ENCODE measurements at places on chromosomes 7 and 10. TPM values are rescaled to one million over a fixed set of nuclear protein-coding genes. Genes with fewer than 3 reads are reported as not detected.

GRCh38 chr7:95469187-95469586, 16.6 kb upstream of the ASB4 start:
- no peaks in the 10 kb centered on the region for H3K27me3 ChIP-seq
- H3K36me3 ChIP-seq = no peaks in the 10 kb centered on the region
- no peak overlapping the region for H3K27ac ChIP-seq
- no peak overlapping the region for H3K4me3 ChIP-seq

The ACSM6 gene
- polyA plus RNA-seq = not detected

DNA sequence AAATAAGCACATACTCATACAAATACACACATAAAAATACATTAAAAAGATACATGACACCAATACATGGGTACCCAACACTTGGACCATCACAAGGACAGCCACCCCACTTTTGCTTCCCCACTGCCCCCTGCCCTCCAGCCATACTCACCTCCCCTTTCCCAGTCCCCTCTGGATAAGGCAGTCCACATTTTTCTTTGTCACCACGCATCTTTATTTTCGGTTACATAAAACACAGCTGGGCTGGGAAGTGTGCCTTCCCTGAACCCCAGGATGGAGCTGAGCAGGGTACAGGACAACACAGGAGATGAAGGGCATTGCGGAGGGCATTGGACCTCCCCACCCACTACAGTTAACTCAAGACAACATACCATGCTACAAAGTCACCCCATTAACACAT, 1.1 kb upstream of the HOXA3 start:
- H3K27me3 ChIP-seq = peaks cover 64% of the 10 kb centered on the region
- H3K27ac ChIP-seq = peak overlapping the region; percentile 8

The TRPV6 gene
- not detected for polyA plus RNA-seq

- H3K27me3 ChIP-seq = no peaks in the 10 kb centered on the region
- H3K4me1 ChIP-seq = no peaks in the 10 kb centered on the region
- no peak overlapping the region for H3K4me3 ChIP-seq
- DNase-seq = no peak
- H3K36me3 ChIP-seq = no peaks in the 10 kb centered on the region
Observed at GRCh38 chr10:34732926-34733325, 82.2 kb downstream of the PARD3 start.

DNA sequence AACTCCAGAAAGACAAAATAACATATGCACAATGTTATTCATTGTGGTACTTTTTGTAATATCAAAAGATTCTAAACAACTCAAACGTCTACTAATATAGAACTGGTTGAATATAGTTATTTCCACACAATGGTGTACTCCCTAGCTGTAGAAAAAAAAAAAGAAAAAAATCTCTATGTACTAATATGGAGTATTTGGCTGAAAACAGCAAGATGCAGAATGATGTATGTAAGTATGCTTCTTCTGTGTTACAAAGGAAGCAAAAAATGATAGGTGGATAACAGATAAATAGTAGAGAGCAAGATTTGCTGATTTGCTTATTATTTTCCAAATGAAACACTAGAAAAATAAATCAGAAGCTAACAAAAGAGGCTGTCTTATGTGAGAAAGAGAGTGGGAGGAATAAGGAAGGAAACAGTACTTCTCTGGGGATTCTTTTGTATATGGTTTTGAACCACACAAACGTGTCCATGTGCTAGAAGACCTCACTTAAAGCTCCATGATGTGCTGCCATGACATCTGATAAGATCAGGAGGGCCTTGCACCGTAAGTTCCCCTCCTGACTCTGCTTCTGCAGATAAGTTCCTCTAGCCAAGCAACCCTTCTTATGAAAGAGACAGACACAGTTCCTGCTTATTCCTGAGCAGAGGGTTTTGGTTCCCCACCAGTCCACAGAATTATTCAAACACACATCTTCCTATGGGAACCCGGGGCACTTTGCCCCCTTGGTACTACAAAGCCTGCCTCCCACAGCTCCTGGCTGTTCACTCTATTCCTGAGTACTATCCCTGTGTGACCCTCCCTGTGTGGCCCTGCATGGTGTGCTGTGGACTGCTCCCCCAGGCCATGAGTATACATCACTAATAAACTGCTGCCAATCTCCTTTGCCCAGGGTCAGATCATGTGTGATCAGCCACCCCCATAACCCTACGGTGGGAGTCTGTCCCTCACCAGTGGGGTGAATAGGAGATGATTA, 159.1 kb downstream of the CCDC71L start:
- H3K4me3 ChIP-seq = no peak overlapping the region
- peaks cover 6% of the 10 kb centered on the region for H3K27me3 ChIP-seq
- no peaks in the 10 kb centered on the region for H3K36me3 ChIP-seq
- no peak overlapping the region for H3K27ac ChIP-seq

- no peak for DNase-seq
- H3K36me3 ChIP-seq = no peaks in the 10 kb centered on the region
- H3K4me3 ChIP-seq = no peak overlapping the region
- H3K27ac ChIP-seq = no peak overlapping the region
- no peaks in the 10 kb centered on the region for H3K4me1 ChIP-seq
Observed at GRCh38 chr10:28768227-28768626, 90.9 kb downstream of the BAMBI start.

GRCh38 chr7:25855854-25856782, 295.9 kb upstream of the NFE2L3 start:
- H3K4me3 ChIP-seq = no peak overlapping the region
- H3K36me3 ChIP-seq = peaks cover 17% of the 10 kb centered on the region
- peaks cover 22% of the 10 kb centered on the region for H3K27me3 ChIP-seq
- no peak overlapping the region for H3K27ac ChIP-seq

- H3K27me3 ChIP-seq = no peaks in the 10 kb centered on the region
- no peak overlapping the region for H3K4me3 ChIP-seq
- DNase-seq = no peak
- H3K4me1 ChIP-seq = no peaks in the 10 kb centered on the region
- no peaks in the 10 kb centered on the region for H3K36me3 ChIP-seq
- no peak overlapping the region for H3K27ac ChIP-seq
Observed at GRCh38 chr7:51242007-51242691, 74.5 kb downstream of the COBL start.

- H3K27me3 ChIP-seq = no peaks in the 10 kb centered on the region
- DNase-seq = no peak
- no peak overlapping the region for H3K4me3 ChIP-seq
- H3K27ac ChIP-seq = no peak overlapping the region
- peaks cover 8% of the 10 kb centered on the region for H3K36me3 ChIP-seq
- no peaks in the 10 kb centered on the region for H3K4me1 ChIP-seq
Observed at GRCh38 chr10:36067748-36068147, 425.7 kb upstream of the FZD8 start.

GRCh38 chr10:23294638-23295247, 49.9 kb downstream of the C10orf67 start:
- H3K27ac ChIP-seq = no peak overlapping the region
- no peaks in the 10 kb centered on the region for H3K36me3 ChIP-seq
- H3K4me3 ChIP-seq = no peak overlapping the region
- DNase-seq = no peak
- no peaks in the 10 kb centered on the region for H3K4me1 ChIP-seq

The FEZF1 gene
- not detected for polyA plus RNA-seq

DNA sequence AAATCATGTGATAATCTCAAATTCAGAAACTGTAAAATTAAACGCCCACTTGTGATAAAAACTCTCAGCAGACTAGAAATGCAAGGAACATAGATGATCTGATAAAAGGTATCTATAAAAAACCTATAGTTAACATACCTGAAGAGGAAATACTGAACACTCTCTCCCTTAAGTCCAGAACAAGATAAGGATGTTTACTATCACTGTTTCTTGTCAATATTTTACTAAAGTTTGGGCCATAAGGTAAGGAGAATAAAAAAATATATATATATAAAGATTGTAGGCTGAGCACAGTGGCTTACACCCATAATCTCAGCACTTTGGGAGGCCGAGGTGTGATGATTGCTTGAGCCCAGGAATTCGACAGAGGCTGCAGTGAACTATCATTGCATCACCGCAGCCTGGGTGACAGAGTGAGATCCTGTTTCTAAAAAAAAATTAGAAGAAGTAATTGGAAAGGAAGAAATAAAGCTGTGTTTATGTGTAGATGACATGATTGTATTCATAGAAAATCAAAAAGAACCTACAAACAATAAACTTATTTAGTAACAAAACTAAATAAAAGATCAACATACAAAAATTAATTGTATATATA, 28.4 kb downstream of the MPLKIP start:
- H3K4me3 ChIP-seq = no peak overlapping the region
- H3K27me3 ChIP-seq = no peaks in the 10 kb centered on the region
- no peaks in the 10 kb centered on the region for H3K36me3 ChIP-seq
- H3K27ac ChIP-seq = no peak overlapping the region

The MCM10 gene
- polyA plus RNA-seq = not detected

The AZGP1 gene
- polyA plus RNA-seq = not detected

The LRRC17 gene
- 0.40 TPM for polyA plus RNA-seq

- peaks cover 71% of the 10 kb centered on the region for H3K4me1 ChIP-seq
- H3K27me3 ChIP-seq = no peaks in the 10 kb centered on the region
- no peak overlapping the region for H3K4me3 ChIP-seq
- no peak for DNase-seq
- peak overlapping the region; percentile 83 for H3K27ac ChIP-seq
Observed at GRCh38 chr10:96642530-96642929, 55.7 kb upstream of the TM9SF3 start.

- no peak for DNase-seq
- no peak overlapping the region for H3K4me3 ChIP-seq
- no peaks in the 10 kb centered on the region for H3K36me3 ChIP-seq
- peaks cover 20% of the 10 kb centered on the region for H3K4me1 ChIP-seq
- H3K27me3 ChIP-seq = no peaks in the 10 kb centered on the region
Observed at GRCh38 chr7:77282897-77283296, 83.3 kb upstream of the FGL2 start.

The C1QL3 gene
- polyA plus RNA-seq = not detected

The MYL10 gene
- not detected for polyA plus RNA-seq

DNA sequence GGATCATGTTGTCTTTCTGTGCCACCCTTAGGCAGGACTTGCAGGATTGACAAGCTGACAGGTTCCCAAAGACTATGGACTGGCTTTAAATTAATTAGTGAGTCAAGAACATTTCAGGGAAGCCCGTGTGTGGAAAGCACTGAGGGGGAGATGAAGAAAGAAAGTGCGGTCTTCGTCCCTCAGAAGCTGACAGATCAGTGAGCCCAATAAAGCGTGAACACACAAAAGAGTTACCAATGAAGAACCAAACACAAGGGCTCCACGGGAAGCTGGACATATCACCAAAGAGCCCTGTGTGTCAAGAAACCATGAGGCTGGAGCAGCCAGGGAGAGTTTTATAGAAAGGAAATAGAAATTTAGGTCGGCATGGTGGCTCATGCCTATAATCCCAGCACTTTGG, 725.8 kb downstream of the PARD3 start:
- no peaks in the 10 kb centered on the region for H3K27me3 ChIP-seq
- H3K4me1 ChIP-seq = no peaks in the 10 kb centered on the region
- no peak overlapping the region for H3K4me3 ChIP-seq
- no peaks in the 10 kb centered on the region for H3K36me3 ChIP-seq
- no peak for DNase-seq

GRCh38 chr10:68362590-68362989, 29.9 kb upstream of the PBLD start:
- no peaks in the 10 kb centered on the region for H3K36me3 ChIP-seq
- H3K4me1 ChIP-seq = no peaks in the 10 kb centered on the region
- no peak overlapping the region for H3K4me3 ChIP-seq
- no peaks in the 10 kb centered on the region for H3K27me3 ChIP-seq
- peak; percentile 11 for DNase-seq
- peak overlapping the region; percentile 56 for H3K27ac ChIP-seq

DNA sequence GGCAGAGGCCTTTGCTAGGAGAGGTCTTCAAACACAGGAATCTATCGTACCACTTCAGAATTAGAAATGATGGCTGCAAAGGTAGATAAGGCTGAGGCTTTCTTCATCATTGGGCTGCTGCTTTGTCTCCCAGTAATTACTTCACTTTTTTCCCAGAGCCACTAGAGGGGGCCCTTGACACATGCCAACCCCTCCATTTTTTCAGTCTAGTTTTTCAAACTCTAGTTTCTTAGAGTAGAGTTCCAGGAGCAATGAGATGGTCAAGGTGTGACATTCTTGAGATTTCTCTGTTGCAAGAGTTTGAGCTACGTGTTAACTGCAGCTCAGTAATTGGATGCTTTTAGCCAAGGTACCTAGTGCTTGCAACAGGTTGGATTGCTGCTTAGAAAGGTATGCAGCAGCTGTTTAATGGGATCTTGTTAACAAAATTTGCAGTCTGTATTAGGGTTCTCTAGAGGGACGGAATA, 33.8 kb upstream of the RBM20 start:
- H3K4me1 ChIP-seq = peaks cover 16% of the 10 kb centered on the region
- H3K36me3 ChIP-seq = no peaks in the 10 kb centered on the region
- H3K27me3 ChIP-seq = no peaks in the 10 kb centered on the region
- H3K4me3 ChIP-seq = no peak overlapping the region
- no peak overlapping the region for H3K27ac ChIP-seq
- peak; percentile 49 for DNase-seq

DNA sequence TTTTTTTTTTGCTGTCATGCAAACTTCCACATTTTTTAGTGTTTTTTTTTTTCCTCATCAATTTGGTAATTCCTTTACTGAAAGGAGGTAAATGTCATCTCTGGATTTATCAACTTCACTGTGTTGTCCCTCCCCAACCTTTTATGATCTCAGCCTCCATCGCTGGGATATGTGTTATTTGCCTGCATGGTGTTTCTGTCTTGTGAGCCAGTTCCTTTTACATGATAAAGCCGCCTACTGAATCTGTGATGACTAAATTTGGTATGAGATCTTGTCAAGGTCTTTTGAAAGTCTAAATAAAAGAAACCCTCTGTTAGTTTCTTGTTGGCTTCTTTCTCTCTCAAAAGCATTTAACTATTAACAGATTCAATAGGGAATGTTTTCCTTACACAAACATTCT, 39.3 kb downstream of the TAS2R41 start:
- H3K27ac ChIP-seq = no peak overlapping the region
- no peak overlapping the region for H3K4me3 ChIP-seq

Data from naive B cell (primary cell).